ELR (cell line): ENCODE measurements at places on chromosomes 2 and 18.

GRCh38 chr2:132670496-132671150 lies 618 bp upstream of the LYPD1 start:
- DNase-seq = peak; percentile 62

- no peak for DNase-seq
Measured at GRCh38 chr2:125254010-125254409, 1228.9 kb downstream of the CNTNAP5 start.

DNA sequence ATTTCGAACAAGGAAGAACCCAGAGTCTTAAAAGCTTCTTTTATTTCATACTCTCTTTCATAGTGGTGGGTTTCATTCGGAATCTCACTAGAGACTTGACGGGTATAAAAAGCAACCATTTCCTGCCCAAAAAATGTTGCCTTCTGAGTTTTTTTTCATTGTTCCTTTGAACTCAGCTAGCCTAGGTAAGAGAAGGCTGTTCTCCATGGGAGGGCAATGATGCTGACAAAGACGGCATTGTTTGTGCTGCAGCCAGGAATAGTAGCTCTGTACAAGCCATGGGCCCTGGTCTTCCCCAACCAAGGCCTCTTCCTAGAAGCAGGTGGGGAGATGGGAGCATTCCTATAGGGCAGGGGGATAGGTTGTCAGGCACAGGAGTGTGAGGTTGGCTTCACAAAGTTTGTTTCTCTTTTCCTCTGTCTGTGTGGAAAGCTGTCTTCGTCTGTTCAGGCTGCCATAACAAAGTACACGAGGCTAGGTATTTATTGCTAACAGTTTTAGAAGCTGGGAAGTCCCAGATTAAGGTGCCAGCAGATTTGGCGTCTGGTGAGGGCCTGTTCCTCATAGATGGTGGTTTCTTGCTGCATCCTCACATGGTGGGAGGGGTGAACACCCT lies 405.1 kb downstream of the NBAS start:
- DNase-seq = no peak

DNA sequence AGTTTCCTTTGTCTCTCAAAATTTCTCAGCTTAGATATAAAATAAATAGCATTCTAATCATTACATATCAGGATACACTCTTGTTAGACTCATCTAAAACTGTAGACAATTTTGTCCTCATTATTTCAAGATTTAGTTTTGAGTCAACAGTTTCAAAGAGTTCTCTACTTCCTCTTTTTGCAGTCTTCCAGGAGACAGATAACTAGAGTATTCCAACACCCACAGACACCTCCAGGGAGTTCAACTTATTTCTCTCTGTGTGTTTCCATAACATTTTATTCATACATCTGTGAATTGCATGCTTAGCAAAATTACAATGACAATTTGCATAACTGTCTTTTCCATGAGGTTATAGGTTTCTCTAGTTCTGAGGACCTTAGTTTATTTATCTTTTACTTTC lies 166.6 kb upstream of the HNMT start:
- DNase-seq = no peak

- no peak for DNase-seq
Measured at GRCh38 chr2:45218931-45219339, 209.7 kb upstream of the SIX2 start.

DNA sequence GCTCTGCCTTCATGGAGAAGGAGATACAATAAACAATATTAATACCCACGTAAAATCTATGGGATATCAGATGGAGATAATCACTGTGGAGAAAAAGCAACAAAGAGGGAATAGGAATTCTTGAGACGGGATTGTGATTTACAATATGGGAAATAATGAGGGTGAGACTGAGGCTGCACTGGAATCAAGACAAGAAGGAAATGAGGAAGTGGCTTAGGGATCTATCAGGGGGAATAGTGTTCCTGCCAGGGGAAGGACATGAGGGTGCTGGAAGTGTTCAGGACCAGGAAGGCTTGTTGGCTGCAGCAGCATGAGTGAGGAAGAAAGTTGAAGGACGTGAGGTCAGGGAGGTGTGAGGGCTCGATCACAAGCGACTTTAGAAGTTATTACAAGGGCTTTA lies 182.4 kb downstream of the DYSF start:
- DNase-seq = no peak

- DNase-seq = no peak
Measured at GRCh38 chr2:54965425-54965824, 84.8 kb downstream of the RTN4 start.

GRCh38 chr2:4780679-4781078 lies 911.5 kb upstream of the SOX11 start:
- no peak for DNase-seq

DNA sequence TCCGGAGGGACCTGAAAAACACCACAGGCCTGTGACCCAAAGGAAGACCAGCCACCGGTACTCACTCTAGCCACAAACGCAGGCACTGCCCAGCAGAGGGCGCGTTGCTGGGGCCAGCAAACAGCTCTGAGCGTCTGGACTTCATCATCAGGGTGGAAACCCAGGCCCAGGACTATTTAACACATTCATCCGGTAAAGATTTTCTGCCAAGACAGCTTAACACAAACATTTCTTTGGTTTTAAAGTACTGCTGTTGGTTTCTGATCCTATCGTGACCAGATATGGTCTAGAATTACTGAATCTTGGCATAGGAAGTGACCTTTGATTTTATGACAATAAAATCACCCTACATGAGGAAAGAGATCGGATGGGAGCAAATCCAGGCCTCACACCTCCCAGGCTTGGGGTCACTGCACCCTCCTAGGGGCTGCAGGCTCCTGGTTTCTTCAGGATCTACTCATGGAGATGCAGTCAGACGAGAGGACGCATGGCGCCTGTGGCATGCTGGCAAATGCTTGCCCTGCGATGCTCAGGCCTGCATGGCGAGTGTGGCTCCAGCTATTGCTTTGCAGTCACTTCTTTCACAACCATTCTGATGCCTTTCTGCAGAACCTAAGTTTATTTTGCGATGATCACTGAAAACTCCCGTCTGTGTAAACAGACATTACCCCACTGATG lies 130.4 kb downstream of the COL4A4 start:
- peak; percentile 48 for DNase-seq

DNA sequence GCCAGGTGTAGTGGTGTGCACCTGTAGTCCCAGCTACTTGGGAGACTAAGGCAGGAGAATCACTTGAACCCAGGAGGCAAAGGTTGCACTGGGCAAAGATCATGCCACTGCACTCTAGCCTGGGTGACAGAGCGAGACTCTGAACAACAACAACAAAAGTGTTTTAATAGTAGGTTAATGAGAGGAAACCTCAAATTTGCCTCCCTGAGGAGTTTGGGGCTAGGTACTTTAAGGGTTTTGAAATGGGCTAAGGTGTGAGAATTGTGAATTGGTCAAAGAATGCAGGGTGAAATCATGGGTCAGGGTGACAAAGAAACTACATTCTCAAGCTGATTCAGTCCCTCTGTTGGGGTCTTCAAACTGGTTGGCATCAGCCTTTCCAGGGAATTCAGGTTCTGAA lies 60.7 kb upstream of the BOD1L2 start:
- no peak for DNase-seq

GRCh38 chr2:131104487-131105155 lies 515 bp upstream of the PLEKHB2 start:
- DNase-seq = peak; percentile 89

DNA sequence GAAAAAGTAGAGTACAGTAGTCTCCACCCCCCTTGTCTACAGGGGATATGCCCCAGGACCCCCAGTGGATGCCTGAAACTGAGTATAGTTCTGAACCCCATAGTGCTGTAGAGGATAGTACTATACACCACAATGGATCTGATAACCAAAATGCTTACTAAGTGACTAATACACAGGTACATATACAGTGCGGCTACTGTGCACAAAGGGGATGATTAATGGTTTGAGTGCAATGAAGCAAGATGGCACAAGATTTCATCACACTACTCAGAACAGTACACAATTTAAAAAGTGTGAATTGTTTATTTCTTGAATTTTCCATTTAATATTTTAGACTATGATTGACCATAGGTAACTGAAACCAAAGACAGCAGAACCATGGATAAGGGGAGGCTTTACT lies 446.9 kb upstream of the NRP2 start:
- no peak for DNase-seq

DNA sequence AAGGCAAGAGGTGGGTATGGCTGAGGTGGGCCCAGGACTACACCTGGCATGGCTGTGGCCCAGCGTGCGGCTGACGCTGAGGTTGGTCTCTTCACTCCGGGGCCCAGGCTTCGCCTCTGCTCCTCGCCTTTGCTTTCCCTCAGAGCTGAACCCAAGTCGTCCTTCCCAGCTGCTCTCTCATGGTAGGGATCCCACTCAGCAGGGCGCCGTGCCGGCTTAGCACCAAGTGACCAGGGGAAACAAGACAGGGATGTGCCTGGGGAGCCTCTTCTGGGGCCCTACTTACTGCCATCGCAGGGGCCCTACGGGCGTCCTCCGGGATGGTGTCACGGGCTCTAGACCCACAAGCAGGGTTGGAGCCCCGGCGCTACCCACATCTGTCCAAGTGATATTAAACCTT lies 138.1 kb upstream of the ALKAL2 start:
- DNase-seq = no peak

- no peak for DNase-seq
Measured at GRCh38 chr18:55497825-55498403, 90.1 kb downstream of the TCF4 start.

DNA sequence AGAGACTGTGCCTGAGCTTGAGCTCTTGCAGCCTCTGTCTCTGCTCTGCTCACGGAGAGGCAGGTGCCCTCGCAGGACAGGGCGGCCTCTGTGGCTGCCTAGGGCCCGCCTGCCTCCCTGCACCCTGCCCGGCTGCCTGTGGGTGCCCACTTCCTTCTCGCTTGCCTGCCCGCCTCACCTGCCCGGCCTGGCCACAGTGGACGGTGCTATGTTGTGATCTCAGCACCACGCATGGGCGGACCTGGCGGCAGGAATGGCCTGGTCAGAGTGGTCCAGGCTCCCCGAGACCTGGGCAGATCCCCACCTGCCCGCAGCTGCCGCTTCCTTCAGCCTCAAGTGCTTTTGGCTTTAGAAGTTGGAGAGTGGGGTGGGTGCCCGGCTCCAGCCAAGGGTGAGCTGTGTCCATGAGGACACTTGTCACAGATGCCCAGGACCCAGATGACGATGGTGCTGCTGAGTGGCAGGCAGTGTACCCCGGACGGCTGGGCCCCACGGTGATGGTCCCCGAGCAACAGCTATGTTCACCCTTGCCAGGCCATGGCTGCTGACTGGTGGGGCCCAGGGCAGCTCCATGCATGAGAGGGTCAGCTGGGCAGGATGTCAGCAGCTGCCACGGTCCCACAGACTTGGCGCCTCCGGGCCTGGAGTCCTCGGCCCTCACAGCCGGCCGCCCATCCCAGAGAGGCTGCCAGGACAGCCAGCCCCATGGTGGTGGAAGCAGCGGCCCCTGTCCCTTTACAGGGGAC lies 25.3 kb downstream of the RTP5 start:
- no peak for DNase-seq

- DNase-seq = peak; percentile 41
Measured at GRCh38 chr2:132503701-132504100, 87.1 kb downstream of the GPR39 start.

GRCh38 chr2:190655570-190655969 lies 6.7 kb downstream of the NAB1 start:
- no peak for DNase-seq

DNA sequence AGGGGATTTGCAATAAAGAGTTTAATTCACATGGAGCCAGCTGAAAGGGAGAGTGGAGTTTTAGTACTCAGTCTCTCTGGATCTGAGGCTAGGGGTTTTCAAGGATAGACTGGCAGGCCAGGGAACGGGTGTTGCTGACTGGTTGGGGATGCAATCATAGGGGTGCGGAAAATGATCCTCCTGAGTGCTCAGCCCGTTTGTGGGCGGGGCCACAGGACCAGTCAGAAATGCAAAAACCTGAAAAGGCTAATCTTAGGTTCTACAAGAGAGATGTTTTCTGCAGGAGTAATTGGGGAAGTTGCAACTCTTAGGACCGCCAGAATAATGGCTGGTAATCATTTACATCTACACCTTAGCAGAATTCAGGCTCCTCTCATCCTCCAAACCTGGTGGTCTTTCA lies 2.5 kb downstream of the NFU1 start:
- DNase-seq = no peak

- DNase-seq = no peak
Measured at GRCh38 chr2:15448250-15448839, 112.8 kb downstream of the NBAS start.

GRCh38 chr2:158142568-158143332 lies 41.1 kb downstream of the UPP2 start:
- no peak for DNase-seq

DNA sequence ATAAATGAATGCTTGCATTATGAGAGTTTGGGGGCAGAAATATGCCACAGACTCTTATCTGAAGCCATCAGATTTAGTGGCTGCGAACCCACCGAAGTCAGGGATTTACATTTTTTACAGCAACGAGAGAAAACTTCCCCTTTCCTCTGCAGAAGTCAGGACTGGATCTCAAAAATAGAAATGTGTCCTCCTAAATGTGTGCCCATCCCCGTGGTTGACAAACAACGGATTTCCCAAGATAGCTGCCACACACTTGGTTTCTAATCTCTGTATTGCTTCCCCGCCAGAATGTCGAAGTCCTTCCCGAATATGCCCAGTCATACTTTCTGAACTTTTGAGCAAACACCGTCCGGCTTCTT lies 879 bp upstream of the ADAM23 start:
- no peak for DNase-seq

DNA sequence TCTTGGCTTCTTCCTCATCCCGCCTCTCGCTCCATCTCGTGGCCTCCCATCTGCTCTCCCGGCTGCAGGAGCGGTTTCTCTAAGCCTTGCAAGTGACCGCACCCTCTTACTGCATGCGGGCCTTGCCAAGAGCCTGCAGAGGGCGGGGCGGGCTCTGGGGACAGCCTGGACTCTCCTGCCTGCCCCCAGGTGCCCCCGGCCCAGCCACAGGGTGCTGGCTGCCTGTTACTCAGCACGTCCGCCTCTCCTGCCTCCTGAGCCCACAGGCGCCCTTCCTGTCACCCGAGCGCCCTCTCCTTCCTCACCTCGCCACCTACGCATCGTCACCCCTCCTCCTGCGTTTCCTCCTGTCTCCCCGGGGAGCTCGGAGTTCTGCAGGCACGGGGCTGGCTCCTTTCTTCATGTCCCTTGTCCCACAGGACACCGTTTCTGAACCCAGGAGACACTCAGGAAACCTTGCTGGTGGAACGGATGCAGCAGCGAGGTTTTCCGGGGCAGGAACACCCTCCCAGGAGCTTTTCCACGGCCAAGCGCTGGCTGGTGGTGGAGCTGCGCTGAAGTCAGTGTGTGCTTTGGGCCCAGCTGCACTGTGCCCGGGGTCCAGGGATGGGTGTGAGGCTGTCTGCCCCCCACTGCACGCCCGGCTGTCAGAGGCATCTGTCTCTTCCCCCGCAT lies 28.5 kb downstream of the HPCAL1 start:
- DNase-seq = no peak

GRCh38 chr2:60602388-60602787 lies 48.9 kb upstream of the BCL11A start:
- DNase-seq = no peak

DNA sequence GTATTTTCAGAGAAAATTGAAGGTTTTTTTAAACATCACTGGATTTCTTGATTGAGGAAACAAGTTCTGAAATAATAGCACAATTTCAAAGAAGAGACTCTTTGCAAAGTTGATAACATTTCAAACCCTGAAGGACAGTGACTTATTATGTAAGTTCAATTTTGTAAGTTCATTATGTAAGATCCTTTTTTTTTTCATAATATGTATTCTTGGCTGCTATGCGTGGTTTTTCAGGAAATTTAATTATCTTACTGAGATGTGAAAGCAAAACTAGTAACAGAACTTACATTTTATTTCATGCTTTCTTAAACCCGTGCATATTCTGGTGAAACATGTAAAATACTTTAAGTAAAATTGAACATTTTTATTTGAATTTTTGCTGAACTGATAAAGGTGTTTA lies 65.4 kb downstream of the RIF1 start:
- no peak for DNase-seq

GRCh38 chr2:228860601-228861285 lies 410.3 kb downstream of the PID1 start:
- DNase-seq = no peak
